ENCODE measurements at places on chromosomes 6 and 20. TPM values are rescaled to one million over a fixed set of nuclear protein-coding genes. Genes with fewer than 3 reads are reported as not detected.

The HMGN3 gene
- total RNA-seq = 31.5 TPM

- no peak for DNase-seq
Observed at GRCh38 chr20:37644605-37645004, 49.2 kb upstream of the CTNNBL1 start.

The HTR1E gene
- not detected for total RNA-seq

DNA sequence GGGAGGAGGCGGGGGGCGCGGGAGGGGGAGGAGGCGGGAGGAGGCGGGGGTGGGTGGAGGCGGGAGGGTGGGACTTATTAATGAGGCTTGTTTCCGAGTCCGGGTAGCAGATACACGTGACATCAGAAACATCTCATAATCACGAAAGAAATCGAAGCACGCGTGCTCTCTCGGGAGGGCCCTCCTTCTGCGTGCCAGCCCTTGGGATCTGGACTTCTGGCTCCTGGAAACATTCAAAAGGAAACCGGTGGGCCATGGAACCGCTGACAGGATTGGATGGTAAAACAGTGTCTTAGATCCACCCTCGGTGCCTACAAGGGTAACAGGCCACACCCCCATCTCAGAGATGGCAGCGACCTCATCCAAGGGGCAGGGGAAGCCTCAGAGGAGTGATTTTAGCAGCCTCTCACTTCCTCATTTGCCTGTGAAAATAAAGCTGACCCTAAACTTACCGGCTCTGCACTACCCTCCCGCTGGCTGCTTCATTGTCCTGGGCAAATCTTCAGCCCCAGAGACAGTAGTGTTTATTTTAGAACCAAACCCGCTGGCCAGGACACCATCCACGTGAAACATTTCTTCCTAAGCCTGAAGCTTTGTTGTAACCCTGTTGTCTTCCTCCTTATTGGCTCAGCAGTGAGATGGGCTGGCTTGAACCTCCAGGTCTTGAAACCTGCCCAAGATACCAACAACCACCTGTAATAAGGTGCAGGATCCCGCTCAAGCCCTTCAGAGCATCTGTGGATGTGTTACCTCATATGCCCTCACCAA lies 97.5 kb downstream of the PSMG4 start:
- DNase-seq = peak; percentile 47

DNA sequence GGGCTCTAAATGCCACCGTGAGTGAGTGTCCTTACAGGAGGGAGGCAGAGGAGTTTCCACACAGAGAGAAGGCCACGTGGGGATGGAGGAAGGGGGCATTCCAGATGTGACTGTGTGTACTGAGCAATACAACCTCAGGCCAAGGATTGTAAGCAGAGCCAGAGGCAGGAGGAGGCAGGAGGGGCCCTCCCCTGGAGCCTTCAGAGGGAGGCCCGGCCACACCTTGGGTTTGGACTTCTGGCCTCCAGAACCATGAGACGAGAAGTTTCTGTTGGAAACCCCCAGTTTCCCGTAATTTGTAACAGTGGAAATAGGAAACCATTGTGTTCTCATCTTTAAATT lies 9.3 kb upstream of the KIF25 start:
- no peak for DNase-seq

- no peak for DNase-seq
Observed at GRCh38 chr6:34514593-34515472, 41.3 kb downstream of the SPDEF start.

- DNase-seq = no peak
Observed at GRCh38 chr20:22379472-22379871, 204.9 kb downstream of the FOXA2 start.

GRCh38 chr20:61292391-61292790 lies 40.3 kb downstream of the CDH4 start:
- no peak for DNase-seq

GRCh38 chr6:87699576-87699975 lies 2.5 kb downstream of the AKIRIN2 start:
- no peak for DNase-seq

DNA sequence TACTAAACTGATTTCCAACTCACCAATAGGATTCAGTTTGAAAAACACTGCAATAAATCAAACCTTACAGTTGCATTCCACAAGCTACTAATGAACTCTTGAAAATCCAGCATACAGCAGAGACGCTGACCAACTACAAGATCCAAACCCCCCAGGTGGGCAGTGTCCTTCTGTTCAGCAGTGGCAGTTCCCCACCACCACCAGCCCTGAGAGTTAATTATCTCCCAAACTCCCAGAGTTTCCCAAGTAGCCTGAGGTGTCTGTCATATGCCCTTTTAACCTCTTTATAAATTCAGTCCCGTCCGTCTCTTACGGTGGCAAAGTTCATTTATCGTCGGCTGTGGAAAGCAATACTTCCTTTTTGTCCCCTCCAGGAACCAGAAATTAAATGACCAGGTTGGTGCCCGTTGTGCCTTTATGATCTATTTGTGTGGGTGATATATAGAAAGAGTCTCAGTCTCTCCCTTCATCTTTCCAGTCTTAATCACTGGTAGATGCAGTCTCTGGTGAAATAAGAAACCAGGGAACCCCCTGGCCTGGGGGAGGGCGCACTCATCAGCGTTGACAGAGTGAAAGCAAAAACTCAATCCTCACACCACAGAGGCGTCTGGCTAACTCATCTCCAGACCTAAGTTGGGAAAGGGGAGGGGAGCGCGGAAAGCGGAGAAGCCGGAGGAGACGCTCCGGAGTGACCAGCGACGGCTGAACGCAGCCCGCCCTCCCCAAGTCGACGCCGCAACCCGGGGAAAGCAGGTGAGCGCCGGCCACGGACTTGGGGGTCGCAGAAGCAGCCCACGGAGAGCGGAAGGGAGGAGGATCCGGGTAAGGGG lies 717 bp downstream of the MRPL14 start:
- DNase-seq = peak; percentile 60

- no peak for DNase-seq
Observed at GRCh38 chr6:107972413-107973096, 14.5 kb upstream of the SEC63 start.

The PTPRK gene
- total RNA-seq = 0.78 TPM

The ZNF133 gene
- 7.8 TPM for total RNA-seq

The TOX2 gene
- 2.2 TPM for total RNA-seq

GRCh38 chr20:36275441-36276189 lies 30.5 kb upstream of the DLGAP4 start:
- no peak for DNase-seq

DNA sequence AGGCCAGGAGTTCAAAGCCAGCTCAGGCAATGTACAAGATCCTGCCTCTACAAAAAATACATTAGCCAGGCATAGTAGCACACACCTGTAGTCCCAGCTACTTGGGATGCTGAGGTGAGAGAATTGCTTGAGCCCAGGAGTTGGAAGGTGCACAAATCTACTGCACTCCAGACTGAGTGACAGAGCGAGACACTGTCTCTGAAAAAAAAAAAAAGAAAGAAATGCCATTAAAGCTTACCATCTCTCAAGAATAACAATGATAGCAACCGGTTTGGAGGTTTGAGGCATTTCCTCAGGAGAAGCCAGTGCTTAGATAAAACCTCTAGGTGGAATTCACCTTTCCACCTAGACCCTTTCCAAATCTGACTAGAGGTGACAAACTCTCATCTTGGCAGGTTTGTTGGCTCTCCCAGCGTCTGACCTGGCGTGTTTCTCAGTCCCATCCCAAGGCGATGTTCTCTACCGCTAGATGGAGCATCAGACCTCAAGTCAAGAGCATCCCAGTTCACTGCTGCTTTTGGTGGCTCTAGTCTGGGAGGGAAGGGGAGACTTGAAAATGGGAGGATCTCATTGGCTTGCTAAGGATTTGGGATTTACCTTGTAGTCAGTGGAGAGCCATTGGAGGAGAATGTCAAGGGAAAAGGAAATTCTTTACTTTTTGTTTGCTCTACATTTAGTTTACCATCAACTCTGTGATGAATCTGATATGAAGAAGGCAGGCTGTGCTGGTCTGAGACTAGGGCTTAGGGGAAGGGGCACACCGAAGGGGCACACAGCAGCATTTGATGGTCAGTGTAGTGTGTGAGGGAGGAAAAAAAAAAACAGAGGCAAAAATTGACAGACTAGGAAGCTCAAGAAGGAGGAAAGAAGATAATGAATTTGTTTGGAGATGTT lies 67.9 kb downstream of the NCOA7 start:
- no peak for DNase-seq

DNA sequence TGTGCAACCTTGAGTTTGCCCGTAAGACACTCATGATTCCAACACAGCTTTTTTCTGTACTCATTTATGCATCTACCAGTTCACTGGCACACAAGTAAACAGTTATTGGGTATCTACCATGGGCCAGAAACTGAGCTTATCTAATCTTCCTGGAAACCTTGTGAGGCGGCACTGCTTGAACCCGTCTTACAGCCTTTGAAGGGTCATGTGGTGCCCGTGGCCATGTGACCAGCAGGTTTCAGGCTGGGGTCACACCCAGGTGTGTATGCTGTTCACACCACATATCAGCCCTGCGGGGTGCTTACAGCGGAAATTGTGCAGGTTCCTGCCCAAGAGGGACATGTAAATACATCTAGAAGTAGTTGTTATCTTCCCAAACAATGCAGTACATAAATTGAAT lies 6.1 kb downstream of the THBD start:
- DNase-seq = no peak

DNA sequence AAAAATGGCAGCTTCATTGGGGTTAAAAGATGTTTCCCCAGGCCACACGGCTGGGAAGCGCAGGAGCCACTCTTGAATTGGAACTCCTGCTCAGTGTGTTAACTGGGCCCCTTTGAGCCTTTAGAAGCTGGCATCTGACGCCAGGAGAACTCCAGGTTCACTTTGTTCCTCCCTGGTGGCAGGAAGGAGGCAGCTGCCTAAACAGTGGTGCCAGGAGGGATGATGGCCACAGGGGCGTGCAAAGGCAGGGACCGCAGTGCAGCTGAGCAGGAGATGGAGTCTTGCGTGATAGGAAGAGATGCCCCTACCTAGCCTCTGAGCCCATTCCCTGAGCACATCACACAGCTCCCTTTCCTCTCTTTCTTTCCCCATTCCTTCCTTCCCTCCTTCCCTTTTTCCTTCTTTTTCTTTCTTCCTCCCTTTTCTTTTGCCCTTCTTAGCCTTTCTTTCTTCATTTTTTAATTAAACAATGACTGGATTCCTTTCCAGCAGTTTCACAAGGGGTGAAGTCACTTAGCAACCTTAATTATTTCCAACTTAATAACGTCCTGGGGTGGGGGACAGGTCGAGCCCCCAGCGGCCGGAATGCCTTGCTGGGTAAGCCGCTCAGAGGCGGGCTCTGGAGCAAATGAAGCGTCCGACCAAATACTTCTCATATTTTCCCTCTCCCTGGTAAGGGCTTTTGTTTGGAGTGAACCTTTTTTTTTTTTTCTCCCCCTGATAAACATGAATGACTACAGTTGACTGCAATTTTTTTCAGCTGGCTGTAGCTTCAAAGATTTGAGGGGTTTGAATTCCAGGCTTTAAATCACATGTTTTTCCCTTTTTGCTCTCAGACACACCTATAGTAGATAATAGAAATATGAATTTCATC lies 20.8 kb upstream of the BMP7 start:
- DNase-seq = no peak

- no peak for DNase-seq
Observed at GRCh38 chr6:153090241-153090930, 40.7 kb downstream of the RGS17 start.

GRCh38 chr20:35497780-35498189 lies 31.7 kb downstream of the C20orf173 start:
- DNase-seq = no peak

- peak; percentile 40 for DNase-seq
Observed at GRCh38 chr6:33298773-33299236, at the start of gene RGL2. Gene RGL2 (minus strand): TSS chr6:33298942. CDS start chr6:33298610, 332 bp downstream.

GRCh38 chr6:163320804-163321203 lies 93.7 kb upstream of the QKI start:
- no peak for DNase-seq

- no peak for DNase-seq
Observed at GRCh38 chr20:49171909-49172308, 16.2 kb downstream of the STAU1 start.

The AIF1 gene
- 13.2 TPM for total RNA-seq
